WERI-Rb-1 (cell line): ENCODE measurements at places on chromosomes 1 and 21.

- no peak for DNase-seq
These were observed 6.9 kb downstream of the ADGRB2 start for GRCh38 chr1:31757204-31757679.

- DNase-seq = no peak
These were observed 10.8 kb downstream of the THEM4 start for GRCh38 chr1:151898519-151898991.

GRCh38 chr1:202276920-202277319 is 64.8 kb downstream of the UBE2T start:
- DNase-seq = peak; percentile 34

DNA sequence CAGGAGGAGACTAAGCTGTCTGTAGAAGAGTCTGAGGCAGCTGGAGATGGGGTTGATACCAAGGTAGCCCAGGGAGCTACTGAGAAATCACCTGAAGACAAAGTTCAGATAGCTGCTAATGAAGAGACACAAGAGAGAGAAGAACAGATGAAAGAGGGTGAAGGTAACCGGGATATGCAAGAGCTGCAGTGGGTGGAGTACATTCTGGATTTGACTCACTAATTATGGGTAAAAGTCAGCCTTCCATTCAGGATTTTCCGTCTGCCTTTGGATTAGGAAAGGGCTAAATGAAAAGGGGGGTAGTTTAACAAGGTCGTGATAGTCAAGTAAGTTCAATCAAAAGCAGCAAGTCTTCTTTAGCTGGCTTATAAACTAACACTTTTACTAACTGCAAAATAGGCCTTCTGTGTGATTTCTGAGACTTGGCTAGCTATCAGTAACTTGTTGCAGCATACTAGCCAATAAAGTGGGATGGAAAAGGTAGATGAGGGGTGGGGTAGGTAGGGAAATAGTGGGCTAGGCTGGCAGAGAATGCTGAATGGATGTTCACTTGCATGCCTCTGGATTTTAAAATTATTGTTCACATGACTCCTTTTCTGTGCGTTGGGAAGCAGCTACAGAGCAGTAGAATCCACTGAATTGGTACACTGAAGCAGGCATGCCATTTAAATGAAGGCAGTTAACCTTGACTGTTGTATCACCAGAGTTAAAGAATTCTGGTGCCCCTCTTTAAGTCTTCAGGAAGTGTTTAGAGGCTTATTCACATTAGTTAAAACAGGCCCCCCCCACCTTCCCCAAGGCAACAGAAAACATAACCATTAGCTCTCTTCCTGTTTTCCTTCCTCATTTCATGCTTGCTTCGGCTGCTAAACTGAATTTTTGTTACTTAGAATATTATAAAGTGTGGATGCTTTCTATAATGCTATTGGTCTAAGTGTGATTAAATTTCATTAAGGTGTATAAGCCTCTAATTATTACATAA is 15.4 kb downstream of the CCDC17 start:
- DNase-seq = no peak

GRCh38 chr1:85581802-85582686 is 1.5 kb downstream of the CCN1 start:
- DNase-seq = no peak

- DNase-seq = no peak
These were observed 82.9 kb downstream of the BEND5 start for GRCh38 chr1:48693674-48694320.

DNA sequence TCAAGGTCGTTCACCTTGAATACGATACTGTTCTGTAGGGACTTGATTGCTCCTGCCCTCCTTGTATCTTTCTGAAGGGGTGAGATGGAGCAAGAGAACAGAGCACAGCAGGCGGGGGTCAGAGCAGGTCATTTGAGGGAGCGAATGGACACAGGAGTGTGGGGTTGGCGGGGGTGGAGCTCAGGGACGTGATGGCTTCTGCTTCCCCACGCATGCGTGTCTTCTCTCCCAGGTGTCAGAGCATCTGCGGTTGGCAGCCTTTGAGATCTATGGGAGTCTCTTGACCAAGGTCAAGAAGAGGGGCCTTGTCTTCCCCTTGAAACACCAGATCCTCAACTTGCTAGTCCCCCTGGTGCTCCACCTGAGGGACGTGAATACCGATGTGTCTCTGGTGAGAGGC is 63.9 kb downstream of the INAVA start:
- no peak for DNase-seq

GRCh38 chr1:235327559-235328270 is at the start of gene ARID4B:
ARID4B (minus strand) TSS chr1:235328179; CDS start chr1:235326919, 1,260 bp downstream.
- DNase-seq = no peak

DNA sequence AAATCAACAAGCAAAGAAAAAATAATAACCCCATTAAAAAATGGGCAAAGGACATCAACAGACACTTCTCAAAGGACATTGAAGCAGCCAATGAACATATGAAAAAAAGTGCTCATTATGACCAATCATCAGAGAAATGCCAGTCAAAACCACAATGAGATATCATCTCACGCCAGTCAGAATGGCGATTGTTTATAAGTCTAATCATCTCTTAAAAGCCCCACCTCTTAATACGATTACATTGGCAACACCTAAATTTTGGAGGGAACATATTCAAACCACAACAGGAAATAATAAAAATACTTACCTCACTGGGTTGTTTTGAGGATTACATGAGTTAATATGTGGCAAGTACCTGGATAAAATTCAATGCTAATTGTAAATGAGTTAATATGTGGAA is 57.1 kb upstream of the PLPPR4 start:
- no peak for DNase-seq

DNA sequence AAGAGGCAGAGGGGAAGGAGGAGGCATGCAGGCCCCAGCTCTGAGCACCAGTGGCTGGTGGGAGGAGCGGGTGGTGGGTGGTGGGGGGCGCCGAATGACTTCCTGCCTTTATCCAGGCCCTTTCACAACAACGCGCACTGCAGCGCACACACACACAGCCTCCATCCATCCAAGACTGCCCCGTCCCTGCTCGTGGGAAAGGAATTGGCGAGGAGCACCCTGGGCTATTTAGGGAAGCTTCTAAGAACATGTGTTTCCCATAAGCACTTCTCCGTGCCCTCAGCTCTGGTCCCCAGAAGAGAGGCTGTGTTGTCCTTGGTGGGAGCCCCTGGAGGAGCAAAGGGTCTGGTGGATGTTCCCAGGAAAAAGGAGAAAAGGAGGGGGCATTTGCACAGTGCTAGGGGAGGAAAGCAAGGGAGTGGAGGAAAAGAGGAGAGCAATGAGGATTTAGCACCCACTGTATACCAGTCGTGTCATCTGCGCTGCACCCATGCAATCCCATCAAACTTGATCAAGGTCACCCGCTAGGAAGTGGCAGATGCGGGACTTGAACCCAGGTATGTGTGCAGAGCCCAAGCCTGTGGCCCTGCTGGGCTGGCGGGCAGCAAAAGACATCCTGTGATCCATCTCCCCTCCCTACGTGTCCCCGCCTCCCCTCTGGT is 28.1 kb downstream of the EPHA2 start:
- no peak for DNase-seq

- no peak for DNase-seq
These were observed 1588.9 kb downstream of the KCNT2 start for GRCh38 chr1:195019385-195019784.

- no peak for DNase-seq
These were observed 43.1 kb upstream of the PIGC start for GRCh38 chr1:172486805-172487454.

- no peak for DNase-seq
These were observed 139.6 kb downstream of the BRINP2 start for GRCh38 chr1:177310326-177310725.

DNA sequence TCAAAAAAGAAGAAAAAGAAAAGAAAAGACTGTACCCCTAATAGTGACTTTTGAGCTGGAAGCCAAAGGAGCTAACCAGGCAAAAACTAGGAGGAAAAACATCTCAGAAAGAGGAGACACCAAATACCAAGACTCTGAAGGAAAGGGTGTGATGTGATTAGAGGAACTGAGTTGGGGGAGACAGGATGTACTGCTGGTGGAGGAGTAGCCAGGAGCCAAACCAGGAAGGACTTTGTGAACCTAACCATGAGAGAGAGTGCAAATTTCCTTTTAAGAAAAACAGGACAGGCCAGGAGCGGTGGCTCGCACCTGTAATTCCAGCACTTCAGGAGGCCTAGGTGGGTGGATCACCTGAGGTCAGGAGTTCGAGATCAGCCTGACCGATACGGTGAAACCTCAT is 4.1 kb upstream of the RBP7 start:
- DNase-seq = no peak

DNA sequence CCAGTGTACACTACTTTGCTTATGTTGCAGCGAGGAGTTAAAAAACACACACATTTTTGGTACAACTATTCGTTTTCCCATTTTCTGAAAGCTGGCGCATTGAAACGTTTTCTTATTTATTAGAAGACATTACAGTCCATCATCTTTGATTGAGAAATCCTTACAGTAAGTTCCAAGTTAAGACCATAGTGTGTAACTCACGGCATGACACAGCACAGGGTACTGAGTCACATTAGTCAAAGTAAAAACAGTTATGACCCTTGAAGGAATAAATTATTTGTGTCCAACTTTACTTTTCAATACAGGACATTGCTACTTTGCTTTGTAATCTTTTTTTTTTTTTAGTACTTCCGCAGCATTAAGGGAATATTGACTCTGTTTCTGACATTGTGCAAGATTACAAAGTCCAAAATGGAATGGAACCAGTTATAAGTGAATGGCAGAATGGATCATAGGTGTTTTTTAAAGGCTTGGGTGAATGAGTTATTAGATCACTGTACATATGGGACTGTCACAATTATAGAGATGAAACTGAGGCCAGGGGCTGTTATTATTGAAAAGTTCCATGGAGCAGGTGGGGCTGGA is 11.7 kb downstream of the PTGFRN start:
- no peak for DNase-seq

DNA sequence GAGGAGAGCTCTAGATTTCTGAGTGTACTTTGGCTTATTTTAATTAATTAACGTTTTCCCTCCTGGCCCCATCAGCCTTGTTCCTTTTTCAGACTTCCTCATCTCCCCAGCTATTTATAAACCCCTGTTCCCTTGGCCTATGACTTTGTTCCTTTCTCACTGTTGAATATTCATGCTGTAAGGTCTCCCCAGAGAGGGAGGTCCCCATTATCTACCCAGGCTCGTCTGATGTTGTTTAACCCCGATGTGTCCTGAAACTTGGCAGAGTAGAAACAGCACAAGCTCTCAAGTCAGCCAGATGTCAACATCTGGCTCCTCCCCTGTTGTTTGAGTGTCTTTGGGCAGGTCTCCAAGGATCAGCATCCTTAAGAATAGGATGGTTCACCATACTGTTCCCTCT is 153.6 kb downstream of the HIVEP3 start:
- no peak for DNase-seq
